Esophagus squamous epithelium (tissue), 5 donors: ENCODE measurements at places on chromosomes 11 and 22.

GRCh38 chr22:30777587-30777986 lies 82.9 kb downstream of the OSBP2 start:
- no peak for DNase-seq

DNA sequence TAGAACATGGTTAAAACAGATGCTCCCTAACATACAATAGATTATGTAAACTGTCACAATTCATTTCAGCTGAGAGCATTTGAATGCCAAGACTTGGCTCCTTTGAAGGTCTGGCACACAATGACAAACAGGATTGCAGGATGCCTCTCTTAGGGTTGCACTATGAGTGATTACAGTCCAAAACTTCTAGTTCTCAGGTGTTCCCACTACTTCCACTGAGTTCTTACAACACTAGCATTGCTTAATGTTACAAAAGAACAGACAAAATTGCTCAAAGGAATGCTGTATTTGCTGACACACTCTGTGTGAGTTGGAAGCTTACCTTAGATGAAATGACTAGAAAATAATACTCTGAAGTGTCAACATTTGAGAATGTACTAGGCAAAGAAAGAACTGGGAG lies 2413.8 kb upstream of the RAG2 start:
- no peak for DNase-seq

DNA sequence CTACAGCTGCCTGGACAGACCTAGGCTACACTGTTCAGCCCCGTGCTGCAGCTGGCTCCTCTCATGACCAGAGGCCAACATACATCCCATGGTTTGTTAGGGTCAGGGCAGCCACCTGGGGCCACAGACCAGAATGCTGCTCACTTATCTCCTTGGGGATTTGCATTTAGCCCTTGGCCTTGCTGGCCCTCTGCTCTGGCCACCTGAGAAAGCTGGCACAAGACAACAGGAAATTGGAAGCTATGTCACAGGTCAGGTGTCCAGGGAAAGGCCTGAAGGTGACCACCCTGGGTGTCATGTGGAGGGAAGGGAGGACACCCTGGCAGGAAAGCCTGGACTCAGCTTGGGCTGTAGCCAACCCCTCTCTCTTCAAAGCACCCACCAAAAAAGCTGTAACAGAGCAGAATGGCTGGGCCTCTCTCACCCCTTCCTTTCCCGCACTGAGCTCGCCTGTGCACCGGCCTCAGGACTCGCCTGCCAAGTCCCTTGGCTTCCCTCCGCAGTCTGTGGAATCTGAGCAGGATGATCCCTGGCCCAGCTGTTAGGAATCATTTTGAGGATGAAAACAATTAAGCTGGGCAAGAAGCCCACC lies 86.3 kb downstream of the SNX19 start:
- DNase-seq, result no peak

GRCh38 chr11:94417386-94417987 lies 16.3 kb upstream of the GPR83 start:
- no peak for DNase-seq

DNA sequence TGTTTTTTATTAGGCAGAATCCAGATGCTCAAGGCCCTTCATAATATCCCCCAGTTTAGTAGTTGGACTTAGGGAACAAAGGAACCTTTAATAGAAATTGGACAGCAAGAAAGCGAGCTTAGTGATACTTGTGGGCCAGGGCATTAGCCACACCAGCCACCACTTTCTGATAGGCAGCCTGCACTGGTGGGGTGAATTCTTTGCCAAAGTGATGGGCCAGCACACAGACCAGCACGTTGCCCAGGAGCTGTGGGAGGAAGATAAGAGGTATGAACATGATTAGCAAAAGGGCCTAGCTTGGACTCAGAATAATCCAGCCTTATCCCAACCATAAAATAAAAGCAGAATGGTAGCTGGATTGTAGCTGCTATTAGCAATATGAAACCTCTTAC lies 1.4 kb downstream of the HBB start:
- no peak for DNase-seq

- no peak for DNase-seq
Observed at GRCh38 chr22:30866811-30867271, 101.7 kb downstream of the MORC2 start.

- DNase-seq, result no peak
Observed at GRCh38 chr22:38874529-38875222, 2.7 kb upstream of the CBX6 start.

- DNase-seq, result no peak
Observed at GRCh38 chr11:130181295-130182272, 22.0 kb downstream of the ST14 start.

- DNase-seq, result no peak
Observed at GRCh38 chr11:114036147-114036811, 23.2 kb upstream of the ZBTB16 start.

GRCh38 chr11:30172883-30173311 lies 57.9 kb upstream of the FSHB start:
- DNase-seq, result no peak

DNA sequence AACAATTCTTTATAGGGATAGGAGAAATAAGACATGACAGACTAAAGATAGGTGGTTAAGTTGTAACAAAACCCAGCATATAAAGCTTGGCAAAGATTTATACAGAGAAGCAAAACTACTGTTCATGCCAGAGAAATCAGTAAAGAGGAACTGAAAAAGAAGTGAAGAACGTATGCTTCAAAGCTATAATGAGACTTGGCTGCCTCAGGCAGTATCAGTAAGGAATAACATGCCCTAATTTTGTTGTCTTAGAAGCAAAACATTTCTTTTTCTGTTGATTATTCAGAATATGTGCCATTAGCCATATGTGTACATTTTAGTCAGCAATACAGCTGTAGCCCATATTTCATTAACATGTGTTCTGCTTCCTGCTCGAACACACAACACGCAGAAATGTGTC lies 403.2 kb downstream of the NELL1 start:
- no peak for DNase-seq

GRCh38 chr11:130840679-130841078 lies 75.6 kb downstream of the SNX19 start:
- no peak for DNase-seq

- DNase-seq, result no peak
Observed at GRCh38 chr11:97537407-97538150, 1147.8 kb downstream of the JRKL start.

- DNase-seq, result no peak
Observed at GRCh38 chr11:119752946-119753345, 23.9 kb upstream of the NECTIN1 start.

DNA sequence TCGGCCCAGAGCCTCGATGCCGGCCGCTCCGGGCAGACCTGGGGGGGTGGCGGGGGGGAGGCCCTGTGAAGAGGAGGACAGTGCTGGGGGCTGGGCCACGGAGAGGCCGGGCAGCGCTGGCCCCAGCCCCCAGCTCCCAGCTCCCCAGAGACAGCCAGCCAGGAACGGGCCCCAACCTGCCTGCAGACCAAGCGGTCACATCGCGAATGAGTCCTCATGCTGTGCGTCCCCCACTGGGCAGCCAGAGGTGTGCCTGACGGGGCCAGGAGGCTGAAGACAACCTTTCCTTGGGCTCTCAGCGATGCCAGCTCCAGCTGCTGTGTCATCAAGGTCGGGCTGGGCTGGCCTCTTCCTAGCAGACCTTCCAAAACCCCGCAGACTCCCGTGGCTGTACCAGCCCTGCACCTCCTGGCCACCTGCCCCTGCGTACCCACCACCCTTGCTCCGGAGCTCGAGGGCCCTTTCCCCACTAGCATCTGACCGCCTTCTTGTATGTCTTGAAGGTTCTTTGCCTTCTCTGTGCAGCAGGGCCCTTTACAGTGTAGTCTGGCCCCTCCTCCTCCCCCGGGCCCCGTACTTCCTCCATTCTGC lies 88.4 kb downstream of the CDKN1C start:
- DNase-seq, result no peak

DNA sequence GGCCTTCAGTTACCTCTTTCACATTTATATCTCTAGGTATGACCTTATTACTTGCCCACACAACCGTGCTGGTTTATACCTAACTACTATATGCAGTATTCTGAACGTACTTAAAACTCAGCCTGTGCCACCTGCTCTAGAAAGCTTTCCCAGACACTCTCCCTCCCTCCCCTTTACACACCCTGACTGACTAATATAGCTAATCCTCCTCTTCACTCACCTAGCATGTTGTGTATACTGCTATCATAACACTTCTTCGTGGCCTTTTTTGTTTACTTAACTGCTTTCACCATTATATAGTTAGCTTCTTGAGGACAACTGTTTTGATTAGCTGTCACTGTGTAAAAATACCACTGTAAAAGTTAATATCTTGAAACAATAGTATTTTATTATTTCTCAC lies 23.5 kb downstream of the RNF214 start:
- no peak for DNase-seq
